ENCODE measurements at places on chromosomes 11 and 22.

DNA sequence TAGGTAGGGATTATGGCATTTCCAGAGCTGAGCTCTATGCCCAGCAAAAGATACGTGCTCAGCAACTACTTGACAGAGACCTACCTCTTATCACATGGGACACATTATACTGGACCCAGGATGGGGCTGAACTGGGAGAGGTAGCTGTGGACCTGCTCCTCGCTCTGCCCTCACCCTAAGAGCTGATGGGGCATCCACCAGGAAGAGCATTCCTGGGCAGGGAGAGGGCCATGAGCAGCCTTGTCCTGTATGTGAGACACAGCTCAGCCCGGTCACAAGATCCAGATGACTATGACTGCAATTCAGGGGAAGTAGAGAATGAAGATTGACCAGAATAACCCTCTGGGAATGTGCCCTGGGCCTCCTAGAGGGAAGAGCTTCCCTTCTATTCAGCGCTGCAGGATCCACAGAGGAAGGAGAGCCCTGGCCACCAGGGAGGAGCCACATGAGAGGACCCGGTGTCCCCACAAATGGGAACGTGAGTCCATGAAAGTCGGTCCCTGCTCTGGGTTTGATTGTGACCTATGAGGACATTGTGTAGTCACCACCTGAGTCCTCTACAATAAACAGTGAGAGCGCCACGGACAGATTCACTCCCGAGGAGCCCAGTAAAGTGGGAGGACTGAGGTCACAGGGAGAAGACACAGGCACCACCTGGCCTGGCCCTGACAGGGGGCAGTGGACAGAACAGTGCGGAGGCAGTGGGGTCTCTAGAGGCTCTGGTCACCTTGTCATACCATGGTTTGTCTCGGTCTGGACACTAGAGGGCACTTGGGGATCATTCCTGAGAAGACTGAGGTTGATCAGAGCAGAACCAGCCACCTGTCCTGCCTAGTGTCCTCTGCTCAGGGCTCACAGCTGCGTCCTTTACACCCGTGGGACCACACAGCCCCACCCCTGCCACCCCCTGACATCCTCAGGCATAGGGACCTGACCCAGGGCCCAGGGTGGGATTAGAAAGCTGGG, 99.5 kb downstream of the ZNF280B start:
- DNase-seq = peak; percentile 43

GRCh38 chr11:70476669-70477068, 78.3 kb downstream of the CTTN start:
- no peak for DNase-seq

- DNase-seq = no peak
Measured at GRCh38 chr11:19328586-19329311, 88.0 kb upstream of the E2F8 start.

DNA sequence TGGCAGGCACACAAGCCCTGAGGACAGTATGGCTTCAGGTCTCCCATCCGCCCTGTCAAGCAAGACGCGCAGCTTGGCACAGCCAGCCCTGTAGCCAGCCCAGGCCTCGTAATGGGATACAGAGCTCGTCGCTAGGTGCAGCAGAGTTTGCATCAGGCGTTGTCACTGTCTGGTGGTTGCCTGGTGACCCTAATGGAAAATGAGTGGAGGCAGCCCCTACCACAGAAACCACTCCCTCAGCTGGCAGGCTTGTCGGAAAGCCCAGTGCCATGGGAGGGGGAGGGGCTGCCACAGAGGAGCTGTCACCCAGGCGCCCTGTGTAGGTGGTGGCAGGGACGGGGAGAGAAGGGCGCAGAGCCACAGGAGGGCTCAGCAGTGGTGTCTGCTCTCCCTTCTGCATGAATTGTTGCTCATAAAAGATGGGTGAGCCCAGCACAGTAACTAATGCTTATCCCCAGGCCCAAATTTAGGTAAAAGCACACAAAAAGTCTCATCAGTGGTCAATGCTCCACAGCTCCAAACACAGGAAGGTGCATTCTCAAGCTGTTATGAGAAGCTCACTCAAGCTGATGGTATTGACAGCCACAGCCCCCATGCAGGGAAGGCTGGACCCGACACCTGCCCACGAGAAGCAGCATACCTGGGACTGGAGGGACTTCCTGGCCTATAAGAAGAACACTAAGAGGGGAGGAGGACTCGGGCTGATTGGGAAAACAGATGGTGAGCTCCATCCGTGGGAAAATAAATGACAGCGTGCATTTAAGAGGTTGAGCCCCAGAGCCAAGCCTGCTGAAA, 164.6 kb downstream of the ETS1 start:
- no peak for DNase-seq

- DNase-seq = no peak
Measured at GRCh38 chr22:40668611-40669411, 10.5 kb upstream of the MCHR1 start.
